ENCODE measurements at places on chromosomes 1 and 21.

DNA sequence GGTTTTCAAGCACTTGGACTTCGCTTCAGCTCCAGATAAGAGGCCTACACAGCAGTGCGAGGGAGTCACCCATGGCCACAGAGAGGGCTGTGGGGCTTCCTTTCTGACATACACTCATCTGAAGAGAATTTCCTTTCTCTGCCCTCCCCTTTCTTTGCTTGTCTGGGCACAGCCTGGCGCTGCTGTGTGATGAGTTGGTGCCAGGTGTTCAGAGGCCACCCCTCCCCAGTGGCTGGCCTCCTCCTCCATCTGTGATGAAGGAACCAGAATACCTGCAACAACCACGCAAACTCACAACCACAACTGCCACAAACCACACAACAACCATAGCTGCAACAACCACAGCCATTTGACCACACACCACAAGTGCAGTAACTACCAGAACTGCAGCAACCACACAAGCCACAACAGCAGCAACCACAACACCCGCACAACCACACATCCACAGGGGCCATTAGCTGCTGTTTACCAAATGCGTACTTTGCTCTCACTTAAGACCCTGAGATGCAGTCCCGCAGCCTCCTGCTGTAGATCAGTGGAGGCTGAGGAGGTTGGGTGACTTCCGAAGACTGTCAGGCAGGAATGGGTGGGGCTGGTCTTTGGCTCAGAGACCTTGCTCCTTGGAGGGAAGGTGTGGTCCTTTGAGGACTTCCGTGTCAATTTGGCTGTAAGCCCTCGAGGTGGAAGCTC is 71.1 kb downstream of the IER5 start:
- DNase-seq, result no peak

DNA sequence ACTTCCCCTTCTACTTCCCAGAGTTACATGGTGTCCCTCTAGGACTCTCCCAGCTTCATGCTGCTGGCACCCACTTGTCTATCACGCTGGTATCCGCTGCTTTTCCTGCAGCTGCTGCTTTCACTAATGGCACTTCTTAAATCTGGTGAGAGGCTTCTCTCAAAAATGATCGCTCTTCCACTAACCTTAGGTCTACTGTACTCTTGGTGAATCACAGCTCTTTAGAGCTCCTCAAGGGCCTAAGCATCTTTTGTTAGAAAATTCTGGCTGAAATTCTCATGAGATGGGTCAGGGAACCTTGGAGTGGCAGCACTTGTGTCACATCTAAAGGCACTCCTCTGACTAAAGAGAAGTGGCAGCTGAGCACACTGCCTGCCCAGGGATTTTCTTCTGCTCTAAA is 32.1 kb downstream of the ZMYND12 start:
- no peak for DNase-seq

- DNase-seq, result no peak
Measured at GRCh38 chr1:182752077-182752988, 37.2 kb upstream of the NPL start.

DNA sequence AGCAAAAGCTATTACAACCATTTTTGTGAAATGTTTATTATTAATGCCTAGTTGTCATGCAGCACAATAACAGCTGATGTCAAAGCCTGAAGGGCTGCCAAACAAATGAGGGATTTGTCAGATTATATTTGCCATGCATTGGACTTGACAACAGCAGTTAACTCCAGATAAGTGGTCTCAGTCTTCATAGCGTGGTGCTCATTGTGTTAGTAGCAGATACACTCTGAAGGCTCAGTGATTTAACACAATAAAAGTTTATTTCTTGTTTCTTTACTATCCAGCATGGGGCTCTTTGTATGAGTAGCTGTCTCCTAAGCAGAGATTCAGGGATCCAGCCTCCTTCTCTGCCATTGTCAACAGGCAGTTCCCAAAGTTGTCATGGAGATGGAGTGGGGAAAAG is 76.0 kb upstream of the PTGFRN start:
- no peak for DNase-seq

GRCh38 chr1:47393141-47393540 is 22.9 kb upstream of the FOXE3 start:
- DNase-seq, result no peak

GRCh38 chr21:15604413-15604812 is 125.4 kb upstream of the USP25 start:
- no peak for DNase-seq
